ENCODE measurements at places on chromosomes 2 and 18.

DNA sequence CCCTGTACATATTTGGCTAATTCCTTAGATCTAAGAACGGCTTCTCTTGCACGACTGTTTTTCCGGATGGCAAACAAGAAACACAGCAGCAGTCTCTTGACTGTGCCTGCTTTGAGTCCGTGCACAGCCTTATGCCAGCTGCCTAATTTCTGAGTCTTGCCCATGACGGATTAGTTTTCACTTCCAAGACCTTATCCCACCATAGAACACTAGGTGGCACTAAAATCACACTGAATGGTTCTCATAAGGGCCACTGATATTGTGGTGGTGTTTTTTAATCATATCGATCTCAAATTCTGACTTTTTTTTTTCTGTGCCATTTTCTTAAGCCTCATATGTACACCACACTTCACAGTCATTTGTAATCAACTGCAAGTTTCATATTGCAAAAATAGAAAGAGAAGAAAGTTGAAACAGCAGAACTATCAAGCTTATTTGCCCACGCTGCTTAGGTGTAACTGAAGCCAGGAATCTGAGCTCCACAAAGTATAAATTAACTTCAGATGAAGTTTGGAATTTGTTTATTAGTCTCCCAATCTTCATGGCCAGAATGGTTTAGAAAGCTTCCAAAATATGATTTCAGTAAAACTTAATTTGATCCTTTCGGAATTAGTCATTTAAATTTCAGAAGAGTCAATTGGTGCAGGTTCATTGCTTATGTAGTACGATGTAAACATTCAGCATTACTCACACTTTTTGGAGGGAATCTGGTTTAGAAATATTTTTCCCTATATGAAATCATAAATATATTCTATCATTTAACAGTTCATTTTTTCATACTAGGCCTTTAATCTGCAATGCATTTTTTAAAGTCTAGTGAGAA is 45.5 kb upstream of the SCN7A start:
- DNase-seq, result peak; percentile 37

DNA sequence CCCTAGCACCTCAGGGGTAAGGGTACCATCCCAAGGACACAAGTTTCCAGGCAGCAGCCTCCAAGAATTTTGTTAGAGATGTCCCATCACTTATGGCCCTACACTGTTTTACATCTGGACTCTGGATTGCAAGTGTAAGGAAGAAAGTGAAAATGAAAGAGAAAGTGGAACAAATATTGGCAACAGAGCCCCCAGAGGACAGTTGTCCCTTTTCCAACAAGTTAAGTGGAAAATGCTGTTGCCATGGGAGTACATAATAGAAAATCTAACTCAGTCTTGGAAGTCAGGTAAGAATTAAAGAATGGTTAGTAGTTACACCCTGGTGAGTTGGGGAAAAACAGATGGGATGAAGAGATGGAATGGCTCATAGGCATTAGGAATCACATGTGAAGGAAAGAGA is 50.6 kb downstream of the TTC21B start:
- DNase-seq, result no peak

DNA sequence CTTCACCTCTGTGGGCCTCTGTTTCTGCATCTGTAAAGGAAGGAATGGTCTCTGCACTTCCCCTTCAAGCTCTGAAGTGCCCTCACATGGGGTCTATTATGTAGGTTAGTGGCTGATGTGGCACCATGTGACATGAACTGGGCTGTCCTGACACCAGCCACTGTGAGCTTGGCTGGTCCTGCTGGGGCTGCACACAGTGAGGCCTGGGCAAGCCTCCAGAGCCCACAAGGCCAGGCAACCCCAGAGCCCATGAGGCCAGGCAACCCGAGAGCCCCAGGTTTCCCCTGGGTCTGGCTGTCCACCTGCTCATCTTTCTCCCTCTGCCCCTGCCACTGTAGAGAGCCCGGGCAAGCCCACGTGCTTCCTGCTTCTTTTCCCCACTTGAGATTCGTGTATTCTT is 150.1 kb upstream of the SMAD2 start:
- no peak for DNase-seq

DNA sequence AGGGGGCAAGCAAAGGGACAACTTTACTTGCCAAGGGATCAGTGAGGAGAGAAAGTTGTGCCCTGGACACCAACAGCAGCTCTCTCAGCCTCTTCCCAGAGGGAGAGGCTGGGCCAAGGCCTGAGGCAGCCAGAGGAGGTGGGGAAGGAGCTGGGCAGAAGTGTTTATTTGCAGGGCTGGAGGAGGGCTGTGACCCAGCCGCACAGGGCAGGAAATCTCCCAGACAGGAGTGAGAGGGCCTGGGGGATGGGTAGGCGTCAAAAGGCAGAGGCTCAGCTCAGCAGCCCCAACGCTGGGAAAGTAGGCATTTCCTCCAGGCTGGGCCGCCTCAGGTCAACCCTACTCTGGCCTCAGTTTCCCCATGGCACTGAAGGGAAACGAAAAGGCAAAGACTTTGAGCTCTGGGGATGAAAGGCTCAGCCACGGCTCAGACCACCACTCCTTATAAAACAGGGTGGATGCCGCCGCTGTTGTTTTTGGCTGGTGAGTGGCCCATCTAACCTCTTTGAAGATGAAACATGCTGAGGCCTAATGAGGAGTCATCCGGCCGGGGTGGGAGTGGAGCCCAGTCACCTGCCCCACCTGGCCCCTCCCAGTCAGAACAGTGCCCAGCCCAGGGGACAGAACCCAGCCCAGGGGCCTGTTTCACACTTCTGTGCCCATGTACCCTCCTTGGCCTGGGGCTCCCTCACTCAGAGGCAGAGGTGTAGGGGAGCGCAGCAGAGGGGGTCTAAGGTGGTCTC is 21.9 kb upstream of the SEMA4C start:
- DNase-seq, result peak; percentile 33

DNA sequence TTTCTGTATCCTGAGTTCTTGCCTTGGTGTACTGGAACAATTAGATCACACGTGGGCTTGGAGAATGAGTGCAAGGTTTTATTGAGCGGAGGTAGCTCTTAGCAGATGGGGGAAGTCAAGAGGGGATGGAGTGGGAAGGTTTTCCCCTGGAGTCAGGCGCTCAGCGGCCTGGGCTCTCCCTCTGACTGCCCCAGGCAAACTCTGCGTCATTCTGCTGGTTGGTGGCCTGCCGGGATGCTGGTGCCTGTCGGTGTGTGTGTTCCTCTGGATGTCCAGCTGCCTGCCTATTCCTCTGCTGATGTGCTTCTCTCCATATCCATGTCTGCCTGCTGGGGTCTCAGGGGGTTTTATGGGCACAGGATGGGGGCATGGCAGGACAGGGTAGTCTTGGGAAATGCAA is 111.0 kb downstream of the TRIB2 start:
- DNase-seq, result no peak

GRCh38 chr2:101205521-101206479 is 46.9 kb upstream of the CNOT11 start:
- peak; percentile 35 for DNase-seq

- DNase-seq, result no peak
Measured at GRCh38 chr2:195057001-195057400, 600.0 kb upstream of the SLC39A10 start.
